ENCODE measurements at places on chromosomes 2 and 18.
A peak's percentile ranks its signal among the peaks of the same experiment; 100 is the strongest.

DNA sequence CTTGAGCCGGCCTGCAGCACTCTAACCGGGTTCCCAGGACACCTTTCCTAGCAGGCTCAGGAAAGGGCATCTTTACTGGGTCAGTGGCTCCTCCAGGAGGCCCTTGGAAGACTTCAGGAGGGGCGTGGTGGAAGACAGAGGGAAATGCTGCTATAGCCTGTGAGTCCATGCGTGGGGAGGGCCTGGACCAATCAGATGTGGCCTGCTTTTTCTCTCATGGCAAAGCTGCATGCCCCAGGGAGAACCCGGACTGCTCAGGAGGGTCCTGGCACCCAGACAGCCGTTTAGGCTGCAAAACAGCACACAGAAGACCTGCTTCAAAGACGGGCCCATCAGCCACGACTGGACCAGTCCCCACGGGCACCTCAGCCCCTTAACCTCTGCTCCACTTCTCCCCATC lies 84.4 kb downstream of the EIPR1 start:
- H3K27ac ChIP-seq: no peak overlapping the region
- no peak overlapping the region for H3K4me3 ChIP-seq
- DNase-seq: no peak
- H3K36me3 ChIP-seq: no peaks in the 10 kb centered on the region
- H3K27me3 ChIP-seq: no peaks in the 10 kb centered on the region

- H3K27me3 ChIP-seq: no peaks in the 10 kb centered on the region
- H3K4me3 ChIP-seq: no peak overlapping the region
- H3K27ac ChIP-seq: no peak overlapping the region
- no peaks in the 10 kb centered on the region for H3K36me3 ChIP-seq
These were observed 360.2 kb downstream of the FSIP2 start for GRCh38 chr2:186098821-186099220.

DNA sequence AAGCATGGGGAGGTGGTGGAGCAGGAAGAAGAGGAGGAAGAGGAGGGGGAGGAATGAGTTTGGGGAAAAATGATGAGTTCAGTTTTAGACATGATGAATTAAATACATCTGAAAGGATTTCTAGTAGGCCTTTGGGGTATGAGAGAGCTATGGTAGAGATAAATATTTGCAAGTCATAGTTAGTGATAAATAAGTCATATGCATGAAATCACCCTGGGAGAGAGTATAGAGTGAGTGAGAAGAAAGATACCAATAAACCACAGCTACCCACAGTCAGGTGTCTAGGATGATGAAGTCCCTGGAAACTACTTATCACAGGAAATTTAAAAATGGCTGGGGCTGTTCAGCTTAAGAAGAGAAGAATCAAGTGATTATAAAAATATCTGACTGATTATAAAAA lies 240.5 kb downstream of the RDH14 start:
- H3K4me1 ChIP-seq: no peaks in the 10 kb centered on the region
- no peaks in the 10 kb centered on the region for H3K27me3 ChIP-seq
- no peak overlapping the region for H3K27ac ChIP-seq
- DNase-seq: no peak
- H3K4me3 ChIP-seq: no peak overlapping the region

GRCh38 chr18:8088626-8089025 lies 520.6 kb upstream of the RAB12 start:
- H3K27ac ChIP-seq: no peak overlapping the region
- peaks cover 15% of the 10 kb centered on the region for H3K36me3 ChIP-seq
- no peaks in the 10 kb centered on the region for H3K4me1 ChIP-seq
- no peak for DNase-seq
- H3K27me3 ChIP-seq: no peaks in the 10 kb centered on the region
- H3K4me3 ChIP-seq: no peak overlapping the region

- DNase-seq: no peak
- no peaks in the 10 kb centered on the region for H3K4me1 ChIP-seq
- H3K27me3 ChIP-seq: no peaks in the 10 kb centered on the region
- no peak overlapping the region for H3K27ac ChIP-seq
- H3K36me3 ChIP-seq: no peaks in the 10 kb centered on the region
These were observed 114.8 kb downstream of the CCBE1 start for GRCh38 chr18:59582395-59582794.

DNA sequence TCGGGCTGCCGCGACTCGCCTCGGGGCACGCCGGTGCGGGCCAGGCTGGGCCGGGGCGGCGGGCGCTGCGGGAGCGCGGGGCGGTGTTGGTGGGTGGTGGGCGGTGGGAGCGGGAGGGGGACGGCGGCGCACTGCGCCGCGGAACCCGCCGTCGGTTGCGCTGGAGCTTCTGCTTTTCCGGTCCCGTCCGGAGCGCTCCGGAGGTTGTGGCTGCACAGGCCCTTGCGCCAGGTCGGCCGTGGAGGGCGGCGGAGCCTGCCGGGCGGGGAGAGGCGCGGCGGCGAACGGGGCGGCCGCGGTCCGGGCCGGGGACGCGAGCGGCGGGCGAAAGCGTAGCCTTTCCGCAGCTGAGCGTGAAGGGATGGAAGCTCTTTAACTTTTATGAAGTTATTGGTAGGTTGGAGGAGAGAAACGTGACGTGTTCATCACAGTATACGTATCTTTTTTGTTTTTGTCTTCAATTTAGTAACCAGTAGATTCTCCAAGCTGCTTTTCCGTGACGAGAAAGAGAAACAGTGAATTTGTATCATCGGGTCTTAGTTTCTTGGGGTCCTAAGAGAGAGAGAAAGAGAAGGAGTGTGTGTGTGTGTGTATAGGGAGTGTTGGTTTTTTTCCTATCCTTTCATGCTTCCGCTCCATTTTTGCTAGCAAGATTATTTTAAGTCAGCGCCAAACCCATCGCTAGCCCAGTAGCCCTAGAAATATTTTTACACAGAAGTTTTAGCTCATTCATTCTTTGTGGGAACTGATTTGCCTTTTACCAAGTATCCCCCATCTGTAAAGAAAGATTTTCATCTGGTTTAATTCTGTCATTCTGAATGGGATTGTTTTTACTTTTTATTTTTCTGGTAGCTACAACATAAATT lies 535 bp downstream of the ATG4B start:
- peak overlapping the region; percentile 89 for H3K4me3 ChIP-seq
- peak overlapping the region; percentile 58 for H3K27ac ChIP-seq
- H3K36me3 ChIP-seq: peaks cover 28% of the 10 kb centered on the region
- peaks cover 44% of the 10 kb centered on the region for H3K4me1 ChIP-seq
- H3K27me3 ChIP-seq: no peaks in the 10 kb centered on the region

DNA sequence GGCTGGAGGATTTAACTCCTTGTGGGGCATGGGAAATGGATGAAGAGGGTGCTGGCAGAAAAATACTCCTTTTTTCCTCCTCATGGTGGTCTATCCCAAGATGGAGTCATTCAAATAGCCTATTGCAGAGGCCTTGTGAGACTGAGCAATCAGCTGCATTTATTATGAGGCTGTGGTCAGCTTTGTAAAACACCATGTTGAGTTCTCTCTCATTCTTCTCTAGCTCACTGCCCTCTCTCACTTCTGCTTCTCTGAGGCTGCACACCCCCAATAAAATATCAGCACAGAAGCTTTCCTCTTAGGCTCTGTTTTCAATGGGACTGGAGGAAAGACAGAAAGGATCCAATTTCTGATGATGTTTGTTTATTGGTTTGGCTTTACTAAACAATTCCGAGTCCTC lies 467.1 kb downstream of the ADCYAP1 start:
- H3K4me3 ChIP-seq: no peak overlapping the region
- no peaks in the 10 kb centered on the region for H3K4me1 ChIP-seq
- DNase-seq: no peak
- no peaks in the 10 kb centered on the region for H3K36me3 ChIP-seq
- H3K27ac ChIP-seq: no peak overlapping the region

- no peaks in the 10 kb centered on the region for H3K27me3 ChIP-seq
- H3K36me3 ChIP-seq: no peaks in the 10 kb centered on the region
- no peaks in the 10 kb centered on the region for H3K4me1 ChIP-seq
- no peak overlapping the region for H3K27ac ChIP-seq
- no peak overlapping the region for H3K4me3 ChIP-seq
These were observed 76.1 kb downstream of the SCG2 start for GRCh38 chr2:223526106-223526505.

- H3K4me1 ChIP-seq: peaks cover 2% of the 10 kb centered on the region
- H3K4me3 ChIP-seq: no peak overlapping the region
- H3K27me3 ChIP-seq: peaks cover 57% of the 10 kb centered on the region
- no peak for DNase-seq
- no peaks in the 10 kb centered on the region for H3K36me3 ChIP-seq
- H3K27ac ChIP-seq: no peak overlapping the region
These were observed 82.5 kb downstream of the TCF7L1 start for GRCh38 chr2:85215448-85216401.

- H3K4me3 ChIP-seq: no peak overlapping the region
- peaks cover 51% of the 10 kb centered on the region for H3K27me3 ChIP-seq
- H3K36me3 ChIP-seq: no peaks in the 10 kb centered on the region
- DNase-seq: no peak
- no peak overlapping the region for H3K27ac ChIP-seq
- no peaks in the 10 kb centered on the region for H3K4me1 ChIP-seq
These were observed 168.6 kb upstream of the SIX2 start for GRCh38 chr2:45177870-45178269.

- DNase-seq: no peak
- H3K27ac ChIP-seq: no peak overlapping the region
- no peaks in the 10 kb centered on the region for H3K36me3 ChIP-seq
- H3K4me3 ChIP-seq: no peak overlapping the region
- no peaks in the 10 kb centered on the region for H3K4me1 ChIP-seq
- H3K27me3 ChIP-seq: no peaks in the 10 kb centered on the region
These were observed 11.7 kb downstream of the ARHGAP28 start for GRCh38 chr18:6741232-6741663.

- H3K4me1 ChIP-seq: peaks cover 28% of the 10 kb centered on the region
- H3K27me3 ChIP-seq: no peaks in the 10 kb centered on the region
- H3K36me3 ChIP-seq: peaks cover 29% of the 10 kb centered on the region
- DNase-seq: no peak
- peak overlapping the region; percentile 100 for H3K27ac ChIP-seq
- H3K4me3 ChIP-seq: peak overlapping the region; percentile 100
These were observed 1.2 kb downstream of the TXNL1 start for GRCh38 chr18:56637176-56637575.

DNA sequence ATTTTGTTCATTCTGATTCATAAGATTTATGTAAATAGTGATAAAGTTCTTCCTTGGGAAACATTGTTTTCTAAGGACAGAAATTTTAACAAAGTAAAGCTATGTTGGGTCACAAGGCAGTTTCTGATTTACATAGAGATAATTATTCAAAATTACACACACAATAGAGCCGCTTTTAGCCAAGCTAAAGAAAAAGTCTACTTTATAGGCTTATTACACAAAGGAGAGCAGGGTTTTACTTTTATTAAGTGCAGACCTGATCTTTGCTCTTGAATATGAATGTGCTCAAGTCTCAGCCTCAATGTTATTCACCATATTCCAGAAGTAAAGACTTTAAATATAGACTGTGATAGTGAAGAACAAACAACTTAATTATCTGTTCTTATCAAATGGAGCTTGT lies 787.8 kb upstream of the LINC00305 start:
- no peaks in the 10 kb centered on the region for H3K36me3 ChIP-seq
- H3K27ac ChIP-seq: no peak overlapping the region
- H3K4me1 ChIP-seq: no peaks in the 10 kb centered on the region
- no peaks in the 10 kb centered on the region for H3K27me3 ChIP-seq

DNA sequence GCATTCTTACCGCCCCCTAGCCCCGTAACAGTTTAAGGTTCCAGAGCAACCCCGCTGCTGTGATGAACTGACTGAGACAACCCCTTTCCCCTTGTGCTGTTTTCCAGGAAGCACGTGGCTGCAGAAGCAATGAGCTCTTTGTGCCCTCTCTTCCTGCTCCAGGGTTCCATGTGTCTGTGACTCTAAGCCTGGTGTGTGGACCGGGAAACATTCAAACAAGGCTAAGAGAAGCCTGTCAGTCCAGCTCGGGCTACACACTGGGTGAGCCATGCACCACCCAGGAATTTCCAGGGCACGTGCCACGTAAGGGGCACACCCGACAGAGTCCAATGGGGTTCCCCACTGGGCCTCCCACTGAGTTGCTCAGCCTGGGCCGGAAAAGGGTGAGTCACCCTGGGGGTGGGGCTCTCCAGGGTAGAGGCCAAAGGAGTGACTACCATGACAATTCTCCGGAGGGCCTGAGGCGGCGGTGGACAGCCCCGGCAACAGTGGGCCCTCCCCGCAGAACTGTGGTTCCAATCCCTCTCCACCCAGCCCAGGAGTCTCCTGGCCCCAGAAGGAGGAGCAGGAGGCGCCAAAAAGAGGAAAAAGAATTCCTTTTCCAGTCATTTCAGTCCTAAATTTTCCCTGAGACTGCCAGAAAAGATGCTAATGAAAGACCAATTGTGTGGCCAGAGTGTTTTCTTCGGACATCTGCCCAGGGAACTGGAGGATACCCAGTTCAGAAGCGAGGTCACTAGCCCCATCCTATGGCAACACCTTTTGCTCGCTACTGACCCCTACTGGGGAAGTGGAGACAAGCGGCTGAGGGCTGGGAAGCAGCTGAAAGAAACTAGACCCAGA lies 157.8 kb upstream of the SLC1A4 start:
- DNase-seq: peak; percentile 84
- H3K4me1 ChIP-seq: peaks cover 6% of the 10 kb centered on the region
- H3K27me3 ChIP-seq: peaks cover 23% of the 10 kb centered on the region
- H3K27ac ChIP-seq: peak overlapping the region; percentile 72
- peak overlapping the region; percentile 64 for H3K4me3 ChIP-seq

- no peak overlapping the region for H3K27ac ChIP-seq
- no peak overlapping the region for H3K4me3 ChIP-seq
- DNase-seq: no peak
These were observed 84.5 kb downstream of the PDK1 start for GRCh38 chr2:172640389-172640788.
